ENCODE measurements at places on chromosomes 11 and 22.

DNA sequence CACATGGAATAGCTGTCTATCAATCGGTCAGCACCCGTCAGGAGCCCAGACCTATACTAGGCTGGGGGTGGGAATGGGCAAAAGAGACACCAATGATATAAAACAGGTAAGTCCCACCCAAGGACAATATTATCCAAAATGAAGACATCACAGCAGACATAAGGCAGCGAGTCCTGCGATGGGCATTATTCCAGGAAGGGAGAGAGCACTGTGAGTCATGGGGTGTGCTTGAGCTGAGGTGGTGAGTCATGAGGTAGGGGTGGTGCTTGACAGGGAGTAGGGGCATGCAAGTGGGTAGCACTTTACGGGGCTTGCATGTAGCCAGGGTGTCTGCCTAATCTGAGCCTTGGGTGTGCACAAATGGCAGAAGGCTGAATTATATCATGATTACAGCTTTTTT, 605.0 kb upstream of the CADM1 start:
- DNase-seq: peak; percentile 11

- no peak for DNase-seq
Observed at GRCh38 chr22:49036513-49036912, 791.2 kb downstream of the BRD1 start.

DNA sequence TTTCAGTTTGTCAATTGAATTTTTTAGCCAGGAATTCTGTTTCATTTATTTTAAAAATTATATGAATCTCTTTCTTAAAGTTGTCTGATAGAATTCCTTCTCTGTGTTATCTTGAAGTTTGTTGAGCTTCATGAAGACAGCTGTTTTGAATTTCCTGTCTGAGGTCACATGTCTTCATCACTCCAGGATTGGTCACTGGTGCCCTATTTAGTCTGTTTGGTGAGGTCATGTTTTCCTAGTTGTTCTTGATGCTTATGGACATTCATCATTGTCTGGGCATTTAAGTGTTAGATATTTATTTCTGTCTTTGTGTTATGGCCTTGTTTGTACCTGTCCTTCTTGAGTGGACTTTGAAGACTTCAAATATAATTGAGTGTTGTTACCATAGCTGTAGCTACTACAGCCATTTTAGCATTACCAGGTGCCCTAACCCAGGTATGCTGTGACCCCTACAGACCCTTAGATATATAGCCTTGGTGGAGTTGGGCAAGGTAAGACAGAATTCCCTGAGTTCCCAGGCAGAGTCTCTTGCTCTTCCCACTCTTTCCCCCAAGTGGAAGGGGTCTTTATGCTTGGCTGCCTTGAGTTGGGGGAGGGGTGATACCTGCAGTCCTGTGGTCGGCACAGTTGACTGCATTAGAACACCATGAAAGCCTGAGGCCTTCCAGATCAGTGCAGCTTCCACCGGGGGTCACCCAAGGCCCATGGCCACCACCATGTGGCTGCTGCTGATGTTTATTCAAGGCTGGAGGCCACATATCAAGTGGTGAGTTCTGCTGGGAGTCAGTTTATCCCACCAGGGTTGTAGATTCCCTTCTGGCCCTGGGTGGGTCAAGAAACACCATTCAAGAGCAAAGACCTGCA, 229.6 kb downstream of the DYNC2H1 start:
- no peak for DNase-seq

- peak; percentile 46 for DNase-seq
Observed at GRCh38 chr22:22721681-22722354, 77.4 kb downstream of the GGTLC2 start.

DNA sequence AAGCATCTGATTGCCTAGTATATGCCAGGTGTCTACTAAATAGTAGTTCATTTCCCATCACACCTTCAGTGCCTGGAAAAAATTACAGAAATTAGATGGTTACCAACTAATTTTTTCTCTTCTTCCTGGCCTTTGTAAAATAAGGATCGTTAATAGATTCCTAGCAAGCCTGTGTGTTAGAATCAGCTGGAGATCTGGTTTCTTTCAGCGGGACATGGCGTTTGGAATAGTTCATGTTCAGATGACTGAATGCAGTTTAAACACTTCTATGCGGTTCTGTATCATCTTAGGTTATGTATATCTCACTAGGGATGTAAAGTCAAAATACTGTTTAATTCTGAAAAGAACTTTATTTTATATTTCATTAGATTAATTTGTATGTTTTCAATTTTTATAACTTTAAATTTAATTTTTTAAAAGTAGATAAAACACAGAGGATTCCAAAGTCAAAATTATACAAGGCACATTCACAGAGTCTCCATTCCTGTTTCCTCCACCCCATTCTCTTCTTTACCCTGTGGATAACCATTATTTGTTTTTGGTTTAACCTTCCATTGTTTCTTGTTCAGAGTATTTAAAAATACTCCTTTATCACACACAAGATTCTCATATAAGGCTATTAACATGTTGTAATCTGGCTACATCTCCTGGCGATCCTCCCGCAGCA, 132.8 kb downstream of the ATXN10 start:
- DNase-seq: no peak

GRCh38 chr22:34798605-34799004, 267.4 kb upstream of the ISX start:
- DNase-seq: no peak

Measured in nucleus accumbens (tissue), 56 donors.